Stimulated activated CD8-positive, alpha-beta memory T cell treated with anti-CD3 and anti-CD28 coated beads, Interleukin-7, amount 100 ng/mL, for 1 hour (primary cell): ENCODE measurements at places on chromosomes 7 and 10.

GRCh38 chr10:132538031-132538789 is 623 bp downstream of the INPP5A start:
- DNase-seq, result no peak

DNA sequence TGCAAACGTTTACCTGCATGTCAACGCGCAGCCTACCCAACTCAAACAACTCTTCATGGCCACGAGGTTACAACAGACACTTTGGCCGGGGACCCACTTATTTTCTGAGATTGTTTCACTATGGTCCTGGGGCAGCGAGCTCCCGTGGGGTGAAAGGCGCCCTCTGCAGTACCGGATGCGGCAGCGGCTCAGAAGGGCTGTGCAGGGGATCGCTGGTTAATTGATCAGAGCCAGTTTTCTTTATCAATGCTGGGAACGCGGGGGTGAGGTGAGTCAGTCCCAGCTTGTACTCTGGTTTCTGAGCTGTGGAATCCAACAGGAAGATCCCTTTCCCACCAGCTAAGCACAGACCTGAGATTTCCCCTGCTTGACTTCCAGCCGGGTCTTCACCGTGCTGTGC is 366.5 kb upstream of the KLF6 start:
- DNase-seq, result no peak

GRCh38 chr7:44944821-44945220 is 34.0 kb downstream of the MYO1G start:
- DNase-seq, result no peak

- no peak for DNase-seq
Measured at GRCh38 chr10:119198438-119198837, 8.9 kb upstream of the GRK5 start.

- no peak for DNase-seq
Measured at GRCh38 chr10:106565546-106565945, 599.0 kb downstream of the SORCS1 start.

DNA sequence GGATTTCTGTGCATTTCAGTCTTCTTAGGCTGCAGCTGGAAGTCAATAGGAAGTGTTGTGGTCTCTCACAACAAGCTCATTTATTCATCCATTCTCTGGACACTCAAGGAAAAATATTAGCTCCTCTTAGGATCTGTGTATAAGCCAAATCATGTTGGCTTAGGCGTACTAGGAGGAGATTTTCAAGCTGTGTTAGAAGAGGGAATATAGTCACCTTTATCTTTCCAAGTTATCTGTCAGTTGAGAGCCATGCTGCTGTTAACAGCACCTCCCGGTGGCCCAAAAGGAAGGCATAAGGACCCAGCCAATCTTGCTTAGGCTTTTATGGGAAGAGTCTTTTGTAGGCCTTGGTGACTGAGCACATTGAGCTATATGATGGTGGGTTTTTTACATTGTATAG is 220.0 kb downstream of the LRMDA start:
- no peak for DNase-seq

DNA sequence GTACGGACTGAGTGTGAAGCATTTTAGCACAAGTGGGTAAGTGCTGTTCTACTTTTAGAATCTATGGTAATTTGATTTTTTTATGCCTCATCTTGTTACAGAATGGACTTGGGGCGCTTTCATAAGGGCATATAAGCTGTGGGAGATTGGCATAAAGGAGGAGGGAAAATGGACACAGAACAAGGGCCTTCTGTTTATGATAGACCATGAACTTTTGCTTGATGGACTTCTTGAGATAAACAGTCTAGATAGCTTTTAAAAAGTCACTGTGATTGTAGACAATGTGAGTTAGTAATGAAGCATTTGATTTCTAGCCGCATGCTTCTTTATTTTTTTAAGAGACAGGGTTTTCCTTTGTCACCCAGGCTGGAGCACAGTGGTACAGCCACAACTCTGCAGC is 2.0 kb downstream of the ZSCAN21 start:
- no peak for DNase-seq

DNA sequence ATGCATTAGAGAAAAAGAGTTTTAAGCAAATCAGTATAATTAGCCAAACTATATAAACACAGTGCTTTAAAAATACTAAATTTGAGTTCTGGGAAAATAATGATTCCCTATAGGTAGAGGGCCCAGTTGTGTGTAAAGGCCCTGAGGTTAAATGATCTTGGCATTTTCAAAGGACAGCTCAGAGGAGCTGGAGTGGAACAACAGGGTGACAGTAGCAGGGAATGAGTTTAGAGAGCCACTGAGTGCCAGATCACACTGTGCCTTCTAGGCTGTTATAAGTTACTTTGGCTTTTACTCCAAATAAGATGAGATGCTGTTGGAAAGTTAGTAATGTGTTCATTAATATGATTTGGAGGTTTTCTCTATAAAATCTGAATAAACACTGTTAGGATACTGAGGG is 34.6 kb downstream of the VWDE start:
- no peak for DNase-seq

GRCh38 chr7:158391541-158391940 is 196.1 kb downstream of the PTPRN2 start:
- DNase-seq, result no peak

GRCh38 chr7:139682136-139683013 is 95.4 kb downstream of the HIPK2 start:
- DNase-seq, result no peak

GRCh38 chr7:122305475-122306319 is 1.1 kb upstream of the FEZF1 start:
- no peak for DNase-seq

GRCh38 chr7:135757719-135758411 is 9.3 kb upstream of the FAM180A start:
- no peak for DNase-seq

- DNase-seq, result no peak
Measured at GRCh38 chr7:27586825-27587224, 75.9 kb downstream of the HIBADH start.

GRCh38 chr7:87210506-87210905 is 9.0 kb downstream of the TMEM243 start:
- DNase-seq, result no peak

GRCh38 chr10:126294451-126294850 is 93.8 kb downstream of the ADAM12 start:
- no peak for DNase-seq
